ENCODE measurements at places on chromosomes 1 and 21.

- no peak for DNase-seq
These were observed 7.9 kb downstream of the SLC45A3 start for GRCh38 chr1:205672395-205672889.

DNA sequence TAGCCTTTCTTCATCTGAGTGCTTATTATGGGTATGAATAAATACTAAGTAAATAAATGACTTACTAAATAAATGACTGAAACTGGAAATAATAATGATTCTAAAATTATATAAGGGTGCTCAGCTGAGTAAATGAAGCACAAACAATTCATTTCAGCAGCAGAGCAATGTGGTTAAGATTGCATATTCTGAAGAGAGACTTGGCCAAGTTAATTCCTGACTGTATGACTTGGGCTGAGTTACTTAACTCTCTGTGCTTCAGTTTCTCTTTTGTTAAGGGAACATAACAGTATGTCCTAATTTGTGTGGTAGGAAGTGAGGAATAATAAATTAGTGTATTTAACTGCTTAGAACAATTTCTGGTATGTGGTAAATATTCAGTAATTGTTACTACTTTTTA lies 19.1 kb downstream of the AGL start:
- no peak for DNase-seq

DNA sequence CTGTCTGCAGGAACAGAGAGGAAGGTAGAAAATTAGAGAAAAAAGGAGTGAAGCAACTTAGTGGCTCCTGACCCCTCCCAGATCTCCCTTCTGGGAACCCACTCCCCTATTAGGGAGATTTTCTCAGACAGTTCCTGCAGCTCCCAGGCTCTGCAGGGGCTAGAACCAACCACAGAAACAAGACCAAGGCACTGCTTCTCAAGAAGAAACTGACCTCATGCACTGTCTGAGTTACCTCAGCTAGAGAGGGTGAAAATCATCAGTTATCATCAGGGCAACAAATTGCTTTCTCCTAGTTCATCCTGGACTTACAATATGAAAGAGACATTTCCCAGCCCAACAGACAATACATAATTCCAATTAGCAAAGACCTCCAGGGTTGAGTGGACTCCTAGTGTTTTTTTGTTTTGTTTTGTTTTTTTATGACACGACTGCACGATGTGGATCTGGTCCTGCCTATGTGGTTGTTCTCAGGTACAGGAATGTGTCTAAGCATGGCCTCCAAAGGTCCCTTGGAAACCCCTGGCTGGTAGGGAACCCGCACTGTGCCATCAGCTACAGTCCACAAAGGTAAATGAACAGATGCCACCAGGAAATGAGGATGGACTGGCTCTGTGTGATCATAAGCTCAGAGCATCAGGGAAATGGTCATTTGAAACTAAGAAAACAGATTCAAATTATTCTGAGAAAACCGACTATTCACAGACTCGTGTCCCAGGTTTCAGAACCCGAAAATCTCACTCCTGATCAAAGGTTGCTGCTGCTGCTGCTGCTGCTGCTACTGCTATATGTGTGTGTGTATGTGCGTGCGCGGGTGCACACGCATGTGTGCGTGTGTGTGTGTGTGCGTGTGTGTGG lies 65.3 kb downstream of the LAMC2 start:
- DNase-seq: no peak

- no peak for DNase-seq
These were observed 205.9 kb upstream of the DPYD start for GRCh38 chr1:98126740-98127139.

DNA sequence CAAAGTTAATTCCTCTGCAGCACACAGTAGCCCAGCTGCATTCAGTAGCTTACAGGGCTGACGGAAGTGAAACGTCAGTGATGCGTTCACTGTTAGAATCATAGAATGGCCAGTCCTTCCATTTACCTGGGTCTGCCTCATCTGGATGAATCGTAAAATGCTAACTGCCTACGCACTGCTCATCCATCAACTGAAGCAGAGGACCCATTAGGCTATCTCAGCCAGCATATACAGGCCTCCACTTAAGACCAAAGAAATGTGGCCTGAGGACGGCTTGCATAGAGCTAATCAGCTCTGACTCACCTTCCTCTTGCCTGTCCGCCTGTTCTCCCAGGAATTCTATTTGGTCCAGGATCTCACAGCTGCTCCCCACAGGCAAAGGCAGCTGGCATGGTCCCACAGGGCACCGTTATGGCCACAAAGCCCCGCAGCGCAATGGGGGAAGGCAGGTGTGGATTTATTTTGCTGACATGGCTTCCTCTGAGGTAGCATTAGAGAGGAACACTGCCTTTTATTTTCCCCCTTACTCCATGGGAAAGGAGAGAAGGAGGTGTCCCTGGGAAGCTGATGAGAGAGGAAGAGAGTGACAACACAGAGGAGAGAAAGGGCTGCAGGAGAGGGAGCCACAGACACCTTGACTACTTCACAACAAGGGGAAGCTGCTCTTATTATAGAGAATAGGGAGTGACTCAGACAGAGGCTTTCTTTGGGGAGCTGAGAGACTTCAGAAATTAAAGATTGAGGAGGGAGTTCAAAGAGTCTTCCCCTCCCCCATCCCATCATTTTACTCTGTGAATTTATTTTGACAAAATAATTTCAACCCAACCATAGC lies 177.6 kb downstream of the HHIPL2 start:
- DNase-seq: no peak
